ENCODE measurements at places on chromosomes 1 and 21. TPM values are rescaled to one million over a fixed set of nuclear protein-coding genes. Genes with fewer than 3 reads are reported as not detected.

CD1E gene
- total RNA-seq = 0.29 TPM

KRTAP19-1 gene
- not detected for total RNA-seq

KCND3 gene
- 28.9 TPM for total RNA-seq

DNA sequence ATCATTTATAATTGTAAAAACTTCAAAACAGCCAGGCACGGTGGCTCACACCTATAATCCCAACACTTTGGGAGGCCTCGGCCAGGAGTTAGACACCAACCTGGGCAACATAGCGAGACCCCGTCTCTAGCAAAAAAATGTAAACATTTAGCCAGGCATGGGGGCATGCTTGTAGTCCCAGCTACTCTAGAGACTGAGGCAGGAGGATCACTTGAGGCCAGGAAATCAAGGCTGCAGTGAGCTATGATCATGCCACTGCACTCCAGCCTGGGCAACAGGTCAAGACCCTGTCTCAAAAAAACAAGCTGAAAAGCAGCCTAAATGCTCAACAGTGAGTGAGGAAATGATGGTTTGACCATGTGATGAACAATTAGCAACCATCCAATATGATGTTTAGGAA lies 7.3 kb downstream of the C1orf167 start:
- DNase-seq = peak; percentile 10

- no peak for DNase-seq
Observed at GRCh38 chr1:72336776-72337175, 54.4 kb upstream of the NEGR1 start.

GRCh38 chr1:93313026-93313425 lies 32.7 kb upstream of the DR1 start:
- DNase-seq = no peak

GRCh38 chr1:186499571-186499970 lies 38.7 kb upstream of the PDC start:
- no peak for DNase-seq

DNA sequence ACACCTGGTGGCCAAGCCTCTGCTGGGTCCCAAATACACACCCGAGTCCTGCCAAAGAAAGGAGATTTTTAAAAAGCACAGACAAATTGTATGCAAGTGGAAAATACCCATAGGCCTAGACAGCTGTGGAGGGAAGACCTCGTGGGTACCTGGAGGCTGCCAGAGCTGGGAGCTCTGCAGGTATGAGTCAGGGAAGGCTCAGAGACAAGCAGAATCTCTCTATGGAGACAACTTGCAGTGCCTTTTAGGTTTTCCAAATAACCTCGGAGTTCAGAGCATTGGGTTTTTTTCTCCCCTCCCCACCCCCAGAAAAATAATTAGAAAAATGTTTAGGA lies 127.7 kb downstream of the EDEM3 start:
- no peak for DNase-seq

DNA sequence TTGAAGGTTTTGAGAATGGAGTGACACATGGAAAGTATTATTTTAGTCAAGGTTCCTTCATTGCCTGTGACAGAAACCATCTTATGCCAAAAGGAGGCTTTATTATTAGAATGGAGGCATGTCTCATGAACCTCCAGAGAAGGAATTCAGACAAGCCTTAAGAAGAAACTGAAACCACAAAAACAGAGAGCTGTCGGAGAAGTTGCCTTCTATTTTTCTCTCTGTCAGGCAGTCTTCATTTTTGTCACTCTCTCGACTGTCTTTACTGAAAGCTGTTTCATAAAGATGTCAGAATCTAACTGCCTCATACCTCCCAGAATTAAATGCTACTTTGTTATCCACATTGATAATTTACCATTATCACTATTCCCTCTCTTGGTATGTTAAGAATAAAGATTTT lies 434.7 kb upstream of the ADGRL4 start:
- no peak for DNase-seq

DNA sequence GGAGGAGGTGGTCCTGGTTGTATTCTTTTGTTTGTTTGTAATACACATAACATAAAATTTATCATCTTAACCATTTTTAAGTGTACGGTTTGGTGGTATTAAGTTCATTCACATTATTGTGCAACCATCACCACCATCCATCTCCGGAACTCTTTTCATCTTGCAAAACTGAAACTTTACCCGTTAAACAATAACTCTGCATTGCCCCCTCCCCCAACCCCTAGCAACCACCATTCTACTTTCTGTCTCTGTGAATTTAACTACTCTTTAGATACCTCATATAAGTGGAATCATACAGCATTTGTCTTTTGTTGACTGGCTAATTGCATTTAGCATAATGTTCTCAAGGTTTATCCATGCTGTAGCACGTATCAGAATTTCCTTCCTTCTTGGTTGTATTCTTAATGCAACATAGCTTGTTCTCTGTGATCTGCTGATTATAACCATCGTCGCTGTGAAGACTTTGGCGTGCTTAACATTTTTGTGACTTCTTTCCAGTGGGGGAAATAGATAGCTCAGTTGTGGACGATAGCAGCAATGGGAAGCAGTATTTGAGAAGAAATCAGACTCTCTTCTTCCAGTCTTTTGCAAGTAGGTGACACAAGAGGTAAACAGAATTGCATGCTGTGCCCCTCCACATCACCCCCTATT lies 117.5 kb upstream of the HOOK1 start:
- DNase-seq = no peak

- DNase-seq = no peak
Observed at GRCh38 chr1:51009381-51009780, 39.3 kb downstream of the CDKN2C start.
